ENCODE measurements at places on chromosomes 12 and 14.
A peak's percentile ranks its signal among the peaks of the same experiment; 100 is the strongest.

- no peak for DNase-seq
These were observed 142.6 kb upstream of the NCOR2 start for GRCh38 chr12:124709722-124710687.

GRCh38 chr12:8948701-8949341 lies 624 bp downstream of the M6PR start:
- peak; percentile 66 for DNase-seq

- DNase-seq = no peak
These were observed 26.8 kb upstream of the CEBPE start for GRCh38 chr14:23145794-23146350.

GRCh38 chr14:35414365-35414764 lies 9.8 kb upstream of the NFKBIA start:
- no peak for DNase-seq

- no peak for DNase-seq
These were observed 15.0 kb downstream of the KCTD10 start for GRCh38 chr12:109461846-109462756.

- no peak for DNase-seq
These were observed 108.6 kb upstream of the PDE3A start for GRCh38 chr12:20259786-20260185.

GRCh38 chr12:90366286-90366685 lies 588.7 kb downstream of the CCER1 start:
- DNase-seq = peak; percentile 3

- no peak for DNase-seq
These were observed 26.4 kb upstream of the OR10A7 start for GRCh38 chr12:55194382-55194781.

DNA sequence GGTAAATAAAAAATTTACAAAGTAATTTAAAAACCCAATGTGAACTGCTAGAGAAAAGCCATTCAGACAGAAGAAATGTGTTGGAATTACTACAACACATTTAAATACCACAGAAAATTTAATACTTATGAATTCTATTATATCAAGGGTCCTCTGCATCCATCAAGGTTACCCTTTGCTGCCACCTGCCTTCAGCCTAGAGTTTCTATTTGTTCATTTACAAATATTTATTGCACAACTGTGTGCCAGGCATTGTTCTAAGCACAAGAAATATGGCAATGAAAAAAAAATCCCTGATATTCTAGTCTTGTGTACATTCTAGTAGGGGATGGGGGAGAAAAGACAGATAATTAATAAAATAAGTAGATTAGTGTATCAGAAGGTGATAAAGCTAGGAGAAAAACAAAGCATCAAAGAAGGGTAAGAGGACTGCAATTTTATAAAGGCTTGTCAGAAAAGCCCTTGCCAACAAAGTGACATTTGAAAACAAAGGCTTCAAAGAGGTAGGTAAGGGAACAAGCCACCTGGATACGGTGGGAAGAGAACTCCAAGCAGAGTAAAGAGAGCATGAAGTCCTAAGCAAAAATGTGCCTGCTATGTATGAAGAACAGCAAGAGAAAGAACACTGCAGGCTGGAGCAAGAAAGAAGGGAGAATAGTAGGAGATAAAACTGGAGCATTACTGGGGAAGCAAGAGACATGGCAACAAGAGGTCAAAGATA lies 59.1 kb upstream of the SLC6A13 start:
- peak; percentile 40 for DNase-seq

- DNase-seq = no peak
These were observed 182.7 kb downstream of the KICS2 start for GRCh38 chr12:64039281-64039871.

DNA sequence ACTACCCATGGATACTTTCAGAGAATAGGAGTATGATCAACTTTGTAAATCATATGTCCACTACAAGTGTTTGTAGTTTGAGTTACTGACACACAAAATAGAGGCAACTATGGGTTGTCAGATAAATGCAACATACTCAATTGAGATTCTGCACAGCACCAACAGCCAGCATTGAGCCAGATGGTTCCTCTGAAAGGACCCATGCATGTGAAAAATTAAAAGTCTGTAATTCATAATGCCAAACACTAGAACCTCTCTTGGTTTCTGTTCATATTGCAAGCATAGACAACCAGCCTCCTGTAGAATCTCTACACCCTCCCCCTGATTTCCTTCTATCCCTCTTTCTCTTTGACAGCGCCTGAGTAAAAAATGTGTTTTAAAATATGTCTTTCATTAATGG lies 831.0 kb downstream of the C12orf50 start:
- DNase-seq = no peak

DNA sequence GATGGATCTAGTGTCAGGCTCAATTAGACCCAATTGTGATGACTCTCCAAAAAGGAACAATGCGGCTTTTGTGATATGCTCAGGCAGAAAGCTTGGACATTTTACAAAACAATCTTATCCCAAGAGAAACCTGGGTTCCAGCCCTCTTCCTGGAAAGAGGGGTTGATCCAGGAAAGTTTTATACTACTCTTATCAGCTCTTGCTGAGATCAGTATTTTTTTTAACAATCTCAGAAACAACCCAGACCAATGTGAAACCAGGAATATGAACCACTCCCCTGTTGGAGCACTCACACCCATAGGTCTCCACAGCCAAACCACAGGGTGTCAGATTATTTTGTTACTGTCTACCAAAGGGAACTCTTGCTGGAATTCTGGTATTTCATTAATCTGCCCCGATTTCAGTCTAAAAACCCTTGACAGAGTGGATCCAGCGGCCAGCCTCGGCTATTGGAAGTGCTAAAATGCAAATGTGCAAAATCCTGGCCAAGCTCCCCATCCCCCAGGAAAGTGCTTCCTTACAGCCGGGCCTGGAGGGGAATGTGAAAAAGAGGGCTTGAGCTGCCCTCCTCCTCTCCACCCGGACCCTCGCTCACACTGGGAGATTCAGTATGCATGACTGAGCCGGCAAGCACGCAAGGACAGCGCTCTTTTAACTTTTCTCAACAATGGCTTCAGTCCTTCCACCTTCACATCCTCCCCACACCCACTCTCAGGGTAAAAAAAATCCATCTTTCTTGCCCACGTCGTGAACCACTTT lies 4.0 kb downstream of the FBXL14 start:
- DNase-seq = no peak

DNA sequence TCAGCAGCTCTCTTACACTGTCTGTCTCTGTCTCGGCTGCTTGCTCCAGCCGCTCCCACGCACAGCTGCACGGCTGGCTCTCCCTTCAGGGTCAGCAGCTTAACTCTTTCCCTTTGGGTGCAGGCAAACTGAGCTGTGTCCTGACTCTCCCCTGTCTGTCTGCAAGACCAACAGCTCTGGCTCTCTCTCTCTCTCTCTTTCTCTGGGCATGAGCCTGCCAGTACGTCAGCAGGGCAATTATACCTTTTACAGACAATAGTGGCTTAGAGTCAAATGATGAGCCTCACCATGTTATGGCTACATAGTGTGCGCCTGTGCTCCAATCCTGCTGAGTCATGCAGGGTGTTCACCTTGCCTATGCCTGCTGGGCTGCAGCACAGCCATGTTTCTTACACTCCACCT lies 120.5 kb upstream of the DDHD1 start:
- no peak for DNase-seq

- no peak for DNase-seq
These were observed 5.0 kb upstream of the DDX47 start for GRCh38 chr12:12807970-12808702.

GRCh38 chr12:2341871-2342270 lies 289.1 kb downstream of the CACNA1C start:
- DNase-seq = peak; percentile 3

DNA sequence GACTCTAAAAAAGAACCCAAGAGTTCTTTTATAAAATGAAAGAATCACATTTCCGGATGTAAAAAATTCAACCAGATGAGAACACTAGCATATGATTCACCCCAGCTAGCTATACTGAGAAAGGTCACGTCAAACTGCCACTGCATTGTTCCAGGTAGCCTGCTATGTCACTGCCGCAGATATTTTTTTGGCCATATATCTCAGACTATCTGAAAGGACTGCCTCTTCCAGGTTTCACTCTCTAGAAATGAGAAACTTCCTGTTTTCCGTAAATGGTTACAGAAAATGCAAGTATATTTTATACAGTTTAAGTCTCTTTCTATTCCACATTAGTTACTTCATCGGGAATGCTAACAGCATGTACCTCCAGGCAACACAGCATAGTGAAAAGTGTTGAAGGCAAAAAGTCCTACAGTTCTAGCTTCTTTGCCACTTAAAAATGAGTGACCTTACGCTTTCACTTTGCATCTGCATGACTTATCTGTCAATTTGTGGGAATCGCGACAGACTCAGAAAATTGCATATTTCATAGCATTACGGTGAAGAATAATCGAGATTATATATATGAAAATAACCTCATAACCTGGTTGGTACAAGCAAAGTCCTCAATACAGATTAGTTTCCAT lies 105.2 kb downstream of the MED13L start:
- DNase-seq = no peak
